Hepatocyte (in vitro differentiated cells): ENCODE measurements at places on chromosomes 1 and 21.

GRCh38 chr1:158329733-158330132 is 1.6 kb downstream of the CD1B start:
- no peak for DNase-seq

DNA sequence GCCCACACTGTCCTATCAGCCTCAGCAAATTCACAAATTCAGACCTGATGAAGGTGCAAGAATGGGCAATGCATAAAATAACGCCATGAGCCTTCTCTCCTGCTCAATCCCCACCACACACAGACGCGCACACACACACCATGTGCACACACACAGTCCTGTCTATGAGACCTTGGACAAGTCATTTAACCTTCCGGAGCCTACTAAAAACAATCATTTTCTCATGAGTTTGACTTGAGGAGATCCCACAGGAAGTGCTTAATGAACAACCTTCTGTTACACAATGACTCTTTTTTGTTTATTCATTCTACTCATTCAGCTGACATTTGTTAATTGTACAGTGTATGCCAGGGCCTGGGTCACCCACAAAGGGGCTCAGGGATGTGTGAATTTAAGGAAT is 125.4 kb downstream of the EDEM3 start:
- no peak for DNase-seq

- DNase-seq = no peak
These were observed 88.2 kb downstream of the ZSCAN20 start for GRCh38 chr1:33560680-33561079.

DNA sequence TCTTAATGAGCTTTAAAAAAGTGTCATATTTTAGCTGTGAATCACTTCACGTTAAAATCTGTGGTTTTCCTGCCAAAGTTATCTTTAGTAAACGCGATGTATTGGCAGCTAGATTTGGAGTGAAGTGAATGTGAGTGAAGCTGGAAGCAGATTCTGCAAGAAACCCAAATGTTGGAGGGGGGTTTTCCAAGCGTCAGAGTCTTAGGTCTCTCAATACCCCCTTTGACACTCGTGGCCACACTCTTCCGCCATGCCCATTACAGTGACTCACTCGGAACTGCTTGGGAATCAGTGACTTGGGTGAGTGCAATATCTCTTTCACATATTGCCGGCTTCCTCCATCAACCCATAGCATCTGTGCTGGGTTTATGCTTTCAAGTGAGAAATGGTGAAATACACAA is 17.5 kb downstream of the B3GALT5 start:
- no peak for DNase-seq

DNA sequence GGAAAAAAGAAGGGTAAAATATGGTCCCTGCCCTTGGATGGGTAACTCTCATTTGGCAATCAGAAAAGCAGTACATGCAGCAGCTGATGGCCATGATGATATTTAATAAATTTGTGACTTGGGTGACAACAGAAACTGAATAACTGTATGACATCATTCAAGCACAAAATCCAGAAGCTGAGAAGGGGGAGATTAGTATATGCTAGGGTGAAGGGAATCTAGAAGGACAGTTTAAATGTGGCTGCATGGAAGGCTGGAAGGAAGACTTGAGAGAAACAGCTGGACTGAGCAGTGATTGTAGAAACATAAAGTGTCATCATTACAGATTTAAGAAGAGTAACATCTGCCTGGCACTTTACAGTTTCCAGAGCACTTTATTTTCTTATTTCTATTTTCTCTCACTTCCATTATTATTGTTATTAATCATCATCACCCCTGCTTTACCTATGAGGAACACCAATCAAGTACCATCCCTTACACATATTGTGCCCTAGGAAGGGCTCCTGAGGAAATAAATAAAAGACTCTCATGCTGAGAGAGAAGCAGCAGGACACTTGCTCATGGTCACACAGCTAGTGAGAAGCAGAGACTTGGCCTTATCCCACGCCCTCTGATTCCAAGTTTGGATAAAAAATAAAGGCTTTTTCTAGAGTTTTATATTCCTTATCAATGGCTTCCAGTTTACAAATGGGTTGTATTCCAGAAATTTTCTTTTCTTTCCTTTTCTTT is 207.2 kb downstream of the PBX1 start:
- DNase-seq = no peak

- DNase-seq = peak; percentile 94
These were observed 159.2 kb downstream of the RUNX1 start for GRCh38 chr21:34889676-34890469.

GRCh38 chr1:24735509-24736375 is 9.5 kb upstream of the CLIC4 start:
- DNase-seq = peak; percentile 48

DNA sequence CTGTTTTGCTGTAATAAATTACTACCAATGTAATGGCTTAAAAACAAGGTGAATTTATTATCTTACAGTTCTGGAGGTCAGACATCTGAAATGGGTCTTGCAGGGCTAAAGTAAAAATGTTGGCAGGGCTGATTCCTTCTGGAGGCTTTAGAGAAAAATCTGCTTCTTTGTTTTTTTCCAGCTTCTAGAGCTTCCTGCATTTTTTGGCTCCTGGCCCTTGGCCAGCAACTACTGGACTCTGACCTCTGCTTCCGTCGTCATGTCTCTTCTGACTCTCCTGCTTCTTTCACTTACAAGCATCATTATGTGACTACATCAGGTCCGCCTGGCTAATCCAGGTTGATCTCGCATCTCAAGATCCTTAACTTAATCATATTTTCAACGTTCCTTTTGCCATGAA is 350.9 kb downstream of the S1PR1 start:
- peak; percentile 49 for DNase-seq

GRCh38 chr1:9780554-9781110 is 43.1 kb downstream of the CLSTN1 start:
- DNase-seq = no peak
